Left colon (tissue), 2 donors: ENCODE measurements at places on chromosomes 3 and 15. TPM values are rescaled to one million over a fixed set of nuclear protein-coding genes. Genes with fewer than 3 reads are reported as not detected.

- peak; percentile 72 for DNase-seq
Measured at GRCh38 chr15:99169769-99170311, 65.0 kb downstream of the SYNM start.

Gene GRAMD1C
- 8.2 TPM for total RNA-seq

Gene CHRM5
- not detected for total RNA-seq

- DNase-seq = no peak
Measured at GRCh38 chr15:68272721-68273271, 4.7 kb upstream of the FEM1B start.

DNA sequence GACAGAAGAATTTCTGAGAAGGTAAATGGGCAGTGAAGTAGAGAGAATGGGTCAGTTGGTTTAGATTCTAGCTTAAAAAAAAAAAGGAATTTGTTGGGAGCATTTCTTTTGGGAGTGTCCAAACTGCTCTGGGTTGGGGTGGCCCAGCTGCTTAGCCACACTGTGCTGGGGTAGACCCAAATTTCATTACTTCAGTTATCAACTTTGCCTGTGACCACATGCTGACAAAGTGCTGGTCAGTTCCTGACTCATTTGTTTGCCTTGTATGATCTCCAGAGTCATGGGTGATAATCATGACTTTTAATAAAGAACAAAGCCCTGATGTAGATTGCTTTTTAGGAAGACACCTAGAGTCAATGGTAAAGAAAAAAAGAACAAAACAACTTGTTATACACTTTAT is 121.5 kb upstream of the FGF7 start:
- no peak for DNase-seq

DNA sequence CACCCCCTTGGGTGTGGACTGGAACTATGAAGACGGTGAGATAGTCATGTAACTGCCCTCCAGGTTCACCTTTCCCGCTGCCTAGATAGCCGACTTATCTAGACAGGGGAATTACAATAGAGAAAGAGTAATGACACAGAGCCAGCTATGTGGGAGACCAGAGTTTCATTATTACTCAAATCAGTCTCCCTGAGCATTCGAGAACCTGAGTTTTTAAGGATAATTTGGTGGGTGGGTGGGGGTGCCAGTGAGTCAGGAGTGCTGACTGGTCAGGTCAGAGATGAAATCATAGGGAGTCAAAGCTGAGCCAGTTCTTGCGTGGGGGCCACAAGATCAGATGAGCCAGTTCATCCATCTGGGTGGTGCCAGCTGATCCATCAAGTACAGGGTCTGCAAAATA is 19.7 kb upstream of the DNAJC19 start:
- no peak for DNase-seq

Gene STRIT1
- not detected for total RNA-seq

GRCh38 chr15:56910801-56911200 is 7.6 kb upstream of the TCF12 start:
- DNase-seq = no peak

Gene PRICKLE2
- 2.6 TPM for total RNA-seq

GRCh38 chr3:101942356-101942755 is 93.0 kb downstream of the NFKBIZ start:
- no peak for DNase-seq

DNA sequence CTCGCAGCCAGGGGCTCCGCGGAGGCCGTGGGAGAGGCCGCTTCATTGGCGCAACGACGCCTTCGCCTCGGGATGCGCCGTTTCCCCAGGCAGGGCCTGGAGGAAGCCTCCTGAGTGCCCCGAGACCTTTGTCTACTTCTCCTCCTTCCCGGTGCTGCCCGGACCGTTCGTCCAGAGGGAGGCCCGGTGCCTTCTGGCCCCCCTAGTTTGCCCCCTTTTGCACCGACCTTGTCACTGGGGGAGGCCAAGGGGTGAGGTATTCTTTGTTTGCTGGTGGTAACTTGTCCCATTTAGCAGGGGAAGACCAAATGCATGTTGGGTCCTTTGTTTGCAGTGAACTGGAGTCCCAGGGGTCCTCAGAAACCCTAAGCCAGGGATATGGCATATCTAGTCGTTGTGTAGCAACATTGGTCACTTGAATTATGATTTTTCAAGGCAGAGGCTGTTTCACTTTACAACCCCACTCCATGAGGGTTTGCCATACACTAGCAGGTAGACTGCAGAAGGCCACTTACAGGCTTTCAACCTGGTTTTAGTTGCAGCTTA is 615 bp downstream of the DHX30 start:
- no peak for DNase-seq

Gene LAMB2
- total RNA-seq = 102 TPM

GRCh38 chr15:31367730-31368344 is 41.2 kb downstream of the KLF13 start:
- DNase-seq = no peak

DNA sequence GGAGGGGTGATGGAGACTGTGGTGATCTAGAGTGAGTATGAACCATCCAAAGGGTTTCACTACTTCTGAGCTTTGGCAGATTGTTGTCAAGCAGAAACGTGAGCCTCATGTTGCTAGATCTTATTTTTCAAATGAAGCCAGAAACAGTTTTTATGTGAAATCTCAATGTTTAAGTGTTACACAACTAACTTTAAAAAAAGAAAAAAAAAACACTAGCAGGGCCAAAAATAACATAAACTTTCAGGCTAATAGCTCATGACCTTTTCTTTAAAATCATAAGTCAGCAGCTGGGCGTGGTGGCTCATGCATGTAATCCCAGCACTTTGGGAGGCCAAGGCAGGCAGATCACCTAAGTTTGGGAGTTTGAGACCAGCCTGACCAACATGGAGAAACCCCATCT is 2.1 kb upstream of the HTR3D start:
- no peak for DNase-seq

Gene IGF1R
- 42.0 TPM for total RNA-seq

Gene KLHL40
- not detected for total RNA-seq

Gene POLQ
- 1.5 TPM for total RNA-seq

Gene CLDN18
- total RNA-seq = not detected

GRCh38 chr15:40512440-40512839 is 41.7 kb downstream of the CHST14 start:
- DNase-seq = no peak

- DNase-seq = no peak
Measured at GRCh38 chr3:19738846-19739245, 195.2 kb downstream of the EFHB start.

DNA sequence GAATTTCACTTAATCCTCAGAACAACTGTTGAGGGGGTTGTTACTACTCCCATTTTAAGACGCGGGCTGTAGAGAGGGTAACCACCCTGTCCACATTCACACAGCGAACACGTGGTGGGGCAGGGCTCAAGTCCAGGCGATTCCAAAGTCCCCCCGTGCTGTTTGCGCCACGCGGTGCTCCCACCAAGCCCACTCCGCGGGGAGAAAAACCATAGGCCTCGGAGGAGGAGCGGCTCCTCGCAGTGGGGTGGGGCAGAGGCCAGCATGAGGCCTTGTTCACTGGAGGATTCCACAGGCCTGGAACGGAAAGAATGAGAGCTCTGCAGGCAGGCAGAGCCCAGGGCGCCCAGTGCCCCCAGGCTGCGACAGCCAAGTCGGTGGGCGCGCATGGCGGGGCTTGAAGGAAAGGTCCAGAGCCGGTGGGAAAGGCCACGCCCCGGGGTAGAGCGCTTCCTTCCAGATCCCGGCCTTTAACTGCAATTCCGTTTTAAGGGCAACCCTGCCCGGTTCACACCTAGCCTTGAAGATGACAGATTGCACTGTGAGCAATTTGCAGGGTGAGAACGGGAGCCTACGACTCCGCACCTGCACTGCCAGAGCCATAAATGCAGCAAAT is 161.8 kb upstream of the TBL1XR1 start:
- peak; percentile 82 for DNase-seq

Gene HESX1
- total RNA-seq = not detected

Gene SERPINI2
- total RNA-seq = not detected

Gene ISL2
- 0.95 TPM for total RNA-seq

Gene RAMAC
- 22.5 TPM for total RNA-seq

- DNase-seq = no peak
Measured at GRCh38 chr15:40241269-40242212, 2.7 kb downstream of the PAK6 start.

DNA sequence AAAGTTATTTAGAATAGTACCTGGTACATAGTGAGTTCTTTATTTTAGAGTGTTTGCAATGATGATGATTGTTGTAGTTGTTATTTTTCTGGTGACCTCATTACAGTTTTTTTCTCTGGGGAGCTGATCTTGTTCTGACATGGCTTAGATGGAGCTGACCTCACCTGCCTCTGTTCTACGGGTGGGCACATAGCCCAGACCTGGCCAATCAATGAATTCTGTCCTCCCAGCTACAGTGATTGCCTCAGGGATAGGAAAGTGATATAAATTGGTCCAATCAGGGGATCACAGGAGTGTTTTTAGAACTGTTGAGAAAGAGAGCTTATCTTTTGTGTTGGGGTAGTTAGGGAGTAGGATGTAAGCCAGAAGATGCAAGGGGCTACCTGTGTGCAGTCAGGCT is 3.2 kb upstream of the NANOGP8 start:
- no peak for DNase-seq

Gene MAGEL2
- total RNA-seq = 0.06 TPM

Gene TRIM42
- total RNA-seq = not detected

- DNase-seq = peak; percentile 18
Measured at GRCh38 chr3:155325263-155325835, 31.9 kb upstream of the STRIT1 start.

Gene MED12L
- 0.37 TPM for total RNA-seq

DNA sequence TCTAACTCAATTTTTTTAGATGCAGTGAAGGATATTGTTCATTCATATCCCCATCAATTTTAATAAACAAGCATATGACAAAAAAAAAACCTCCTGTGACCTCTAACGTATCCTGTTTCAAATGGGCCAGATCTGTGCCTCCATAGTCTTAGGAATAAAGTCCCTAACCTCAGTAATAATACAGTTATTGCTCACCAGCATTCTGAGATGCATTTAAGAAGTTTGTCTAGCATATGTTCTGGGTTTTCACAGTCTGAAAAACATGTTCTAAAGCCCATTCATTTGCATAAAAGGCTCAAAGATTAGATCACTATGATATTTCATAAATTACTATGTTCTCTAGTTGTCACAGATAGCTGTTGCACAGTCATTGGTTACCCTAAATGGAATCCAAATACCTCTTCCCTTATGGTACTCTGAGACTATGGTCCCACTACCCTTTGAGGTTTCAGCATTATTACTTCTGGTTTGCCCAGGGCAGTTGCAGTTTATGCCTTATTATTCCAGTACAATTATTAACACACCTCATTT is 190.1 kb downstream of the ZIC4 start:
- DNase-seq = no peak

Gene STAB1
- 111 TPM for total RNA-seq

DNA sequence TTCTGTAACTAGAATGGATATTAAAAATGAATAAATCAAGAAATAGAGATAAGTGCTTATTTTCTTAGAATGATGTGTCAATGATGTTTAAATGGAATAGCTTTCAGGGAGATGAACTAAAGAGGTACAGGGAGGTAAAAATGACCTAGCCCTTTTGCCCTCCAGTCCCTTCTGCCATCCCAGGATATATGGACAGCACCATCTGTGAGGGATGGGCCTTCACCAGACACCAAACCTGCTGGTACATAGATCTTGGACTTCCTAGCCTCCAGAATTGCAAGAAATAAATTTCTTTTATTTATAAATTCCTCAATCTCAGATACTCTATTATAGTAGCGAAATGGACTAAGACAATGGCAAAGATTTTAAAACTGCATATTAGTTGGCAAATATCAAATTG is 352.0 kb upstream of the THBS1 start:
- no peak for DNase-seq

Gene FBXW12
- total RNA-seq = not detected

Gene KLF15
- 1.6 TPM for total RNA-seq

GRCh38 chr15:42788725-42789124 is 51.8 kb upstream of the CDAN1 start:
- no peak for DNase-seq

DNA sequence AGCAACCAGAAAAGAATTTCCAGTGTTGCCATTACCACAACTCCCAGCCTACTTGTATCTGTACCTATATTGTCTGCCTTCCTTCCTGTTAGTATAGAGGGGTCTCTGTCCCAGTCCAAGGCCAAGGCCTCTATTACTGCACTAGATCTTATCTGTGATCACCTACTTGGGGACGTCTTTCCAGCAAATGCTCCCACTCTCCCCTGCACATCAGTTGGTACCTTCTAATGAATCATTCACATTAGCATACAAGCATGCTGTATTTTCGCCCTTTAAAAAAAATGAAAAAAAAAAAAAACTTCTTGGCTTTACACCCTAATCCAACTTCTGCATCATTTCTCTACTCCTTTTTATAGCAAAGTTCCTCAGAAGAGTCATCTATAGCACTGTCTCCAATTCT is 4.8 kb upstream of the AVEN start:
- DNase-seq = no peak

Gene CCRL2
- 18.3 TPM for total RNA-seq

- DNase-seq = no peak
Measured at GRCh38 chr3:140164922-140165590, 230.1 kb downstream of the CLSTN2 start.

GRCh38 chr3:25144430-25144829 is 283.6 kb upstream of the RARB start:
- DNase-seq = no peak

GRCh38 chr15:41978534-41978933 is 6.2 kb upstream of the EHD4 start:
- no peak for DNase-seq
